Naive thymus-derived CD4-positive, alpha-beta T cell (primary cell): ENCODE measurements at places on chromosomes 7 and 10. TPM values are rescaled to one million over a fixed set of nuclear protein-coding genes. Genes with fewer than 3 reads are reported as not detected.

DNA sequence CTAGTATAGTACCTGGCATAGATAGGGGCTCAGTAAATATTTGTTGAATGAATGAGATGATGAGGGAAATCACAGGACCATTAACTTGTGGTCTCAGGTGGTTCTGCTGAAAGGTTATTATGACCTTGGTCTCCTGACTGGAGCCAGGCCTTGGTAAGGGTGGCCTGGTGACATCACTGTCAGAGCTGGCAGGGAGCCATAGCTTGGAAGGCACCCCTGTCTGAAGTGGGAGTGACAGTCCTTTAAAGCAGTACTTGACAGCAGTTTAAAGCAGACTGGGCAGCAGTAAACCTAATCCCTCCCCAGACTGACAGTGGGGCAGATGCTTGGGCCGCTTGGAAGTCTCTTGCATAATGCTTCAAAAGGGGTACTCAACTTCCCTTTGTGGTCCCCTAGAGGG is 13.4 kb downstream of the DPCD start:
- DNase-seq, result no peak
- no peak overlapping the region for H3K4me3 ChIP-seq
- no peaks in the 10 kb centered on the region for H3K4me1 ChIP-seq
- no peak overlapping the region for H3K27ac ChIP-seq
- H3K36me3 ChIP-seq, result peaks cover 12% of the 10 kb centered on the region

- H3K36me3 ChIP-seq, result no peaks in the 10 kb centered on the region
- no peak overlapping the region for H3K27ac ChIP-seq
- H3K27me3 ChIP-seq, result no peaks in the 10 kb centered on the region
- DNase-seq, result no peak
- H3K4me3 ChIP-seq, result no peak overlapping the region
These were observed 172.3 kb downstream of the CHRM2 start for GRCh38 chr7:137040745-137041144.

GRCh38 chr7:82029236-82029913 is 259.5 kb upstream of the HGF start:
- no peaks in the 10 kb centered on the region for H3K4me1 ChIP-seq
- DNase-seq, result no peak
- no peak overlapping the region for H3K27ac ChIP-seq
- no peaks in the 10 kb centered on the region for H3K36me3 ChIP-seq
- H3K4me3 ChIP-seq, result no peak overlapping the region
- H3K27me3 ChIP-seq, result no peaks in the 10 kb centered on the region

DNA sequence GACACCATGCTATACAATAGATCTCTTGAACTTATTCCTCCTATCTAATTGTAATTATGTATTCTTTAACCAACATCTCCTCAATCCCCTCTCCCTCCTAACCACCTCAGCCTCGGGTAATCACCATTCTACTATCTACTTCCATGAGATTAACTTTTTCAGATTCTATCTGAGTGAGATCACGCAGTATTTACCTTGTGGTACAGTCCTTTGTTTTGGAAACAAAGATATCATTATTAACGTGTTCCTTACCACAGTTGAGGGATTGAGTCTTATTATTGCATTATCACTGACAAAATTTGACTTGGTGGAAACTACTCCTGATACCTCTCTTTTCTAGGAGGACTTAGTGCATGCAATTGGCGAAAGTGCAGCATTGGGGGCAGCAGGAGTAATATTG is 26.0 kb upstream of the HYAL4 start:
- no peak overlapping the region for H3K4me3 ChIP-seq
- no peak overlapping the region for H3K27ac ChIP-seq
- H3K27me3 ChIP-seq, result no peaks in the 10 kb centered on the region
- H3K36me3 ChIP-seq, result no peaks in the 10 kb centered on the region

- no peak overlapping the region for H3K4me3 ChIP-seq
- no peaks in the 10 kb centered on the region for H3K36me3 ChIP-seq
- no peak overlapping the region for H3K27ac ChIP-seq
- H3K27me3 ChIP-seq, result no peaks in the 10 kb centered on the region
These were observed 120.9 kb upstream of the NAMPT start for GRCh38 chr7:106405697-106406141.

DNA sequence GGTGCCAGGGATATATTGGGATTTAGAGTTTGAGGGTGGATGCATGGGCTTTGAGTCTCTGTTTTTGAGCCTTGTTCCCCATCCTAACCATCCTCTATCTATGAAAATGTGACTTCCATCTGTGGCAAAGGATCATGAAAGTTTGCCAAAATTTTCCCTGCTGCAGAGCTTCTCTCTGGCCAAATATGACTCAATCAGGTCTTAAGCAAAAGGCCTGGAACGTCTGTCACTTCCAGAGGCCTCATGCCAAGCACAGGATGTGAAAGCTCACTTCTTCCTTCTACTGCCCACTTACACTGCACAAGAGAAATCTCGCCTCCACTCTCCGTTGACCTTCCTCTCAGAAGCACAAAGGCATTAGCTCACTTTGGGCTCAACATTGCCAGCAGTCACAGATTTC is 696.9 kb upstream of the NRP1 start:
- no peaks in the 10 kb centered on the region for H3K27me3 ChIP-seq
- H3K4me3 ChIP-seq, result no peak overlapping the region
- no peak overlapping the region for H3K27ac ChIP-seq
- no peaks in the 10 kb centered on the region for H3K36me3 ChIP-seq
- DNase-seq, result no peak

GRCh38 chr10:59770689-59771088 is 17.4 kb upstream of the MRLN start:
- H3K4me1 ChIP-seq, result no peaks in the 10 kb centered on the region
- no peaks in the 10 kb centered on the region for H3K27me3 ChIP-seq
- no peak overlapping the region for H3K4me3 ChIP-seq
- H3K27ac ChIP-seq, result no peak overlapping the region
- no peak for DNase-seq
- H3K36me3 ChIP-seq, result no peaks in the 10 kb centered on the region

GRCh38 chr10:129025787-129026186 is 441.3 kb upstream of the MGMT start:
- H3K27me3 ChIP-seq, result no peaks in the 10 kb centered on the region
- no peaks in the 10 kb centered on the region for H3K36me3 ChIP-seq
- H3K27ac ChIP-seq, result no peak overlapping the region
- no peak overlapping the region for H3K4me3 ChIP-seq
- DNase-seq, result no peak

DNA sequence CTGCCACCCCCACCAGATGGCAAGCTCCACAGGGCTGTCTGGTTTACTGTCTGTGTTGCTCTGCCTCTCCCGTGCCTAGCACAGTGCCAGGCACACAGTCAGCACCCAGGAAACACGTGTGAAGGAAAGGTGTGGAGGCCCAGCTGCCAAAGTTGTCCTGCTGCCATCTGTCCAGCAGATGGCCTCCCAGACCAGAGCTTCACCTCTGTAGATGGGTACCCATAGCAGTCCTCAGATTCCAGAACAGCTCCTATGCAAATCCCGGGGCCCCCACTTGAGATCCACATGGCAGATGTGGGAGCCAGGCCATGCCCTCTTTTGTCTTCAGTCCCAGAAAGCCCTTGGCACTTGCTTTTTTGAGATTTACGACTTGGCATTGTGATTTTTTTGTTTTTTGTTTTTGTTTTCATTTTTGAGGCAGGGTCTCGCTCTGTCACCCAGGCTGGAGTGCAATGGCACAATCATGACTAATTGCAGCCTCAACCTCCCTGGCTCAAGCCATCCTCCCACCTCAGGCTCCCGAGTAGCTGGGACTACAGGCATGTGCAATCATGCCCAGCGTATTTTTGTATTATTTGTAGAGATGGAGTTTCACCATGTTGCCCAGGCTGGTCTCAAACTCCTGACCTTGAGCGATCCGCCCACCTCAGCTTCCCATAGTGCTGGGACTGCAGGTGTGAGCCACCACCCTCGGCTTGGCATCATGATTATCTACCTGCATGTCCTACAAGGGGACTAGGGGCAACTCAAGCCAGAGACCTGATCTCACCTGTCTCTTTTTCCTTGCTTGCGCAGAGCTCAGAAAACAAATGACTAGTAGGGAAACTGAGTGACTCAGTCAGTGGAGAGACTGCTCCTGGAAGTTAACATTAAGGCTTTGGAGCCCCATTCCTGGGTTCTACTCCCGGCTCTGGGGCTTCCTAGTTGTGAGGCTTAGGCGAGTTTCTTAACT is 16.9 kb upstream of the PALD1 start:
- peak; percentile 47 for DNase-seq
- no peaks in the 10 kb centered on the region for H3K36me3 ChIP-seq
- H3K27me3 ChIP-seq, result no peaks in the 10 kb centered on the region
- H3K4me1 ChIP-seq, result no peaks in the 10 kb centered on the region
- no peak overlapping the region for H3K4me3 ChIP-seq

DNA sequence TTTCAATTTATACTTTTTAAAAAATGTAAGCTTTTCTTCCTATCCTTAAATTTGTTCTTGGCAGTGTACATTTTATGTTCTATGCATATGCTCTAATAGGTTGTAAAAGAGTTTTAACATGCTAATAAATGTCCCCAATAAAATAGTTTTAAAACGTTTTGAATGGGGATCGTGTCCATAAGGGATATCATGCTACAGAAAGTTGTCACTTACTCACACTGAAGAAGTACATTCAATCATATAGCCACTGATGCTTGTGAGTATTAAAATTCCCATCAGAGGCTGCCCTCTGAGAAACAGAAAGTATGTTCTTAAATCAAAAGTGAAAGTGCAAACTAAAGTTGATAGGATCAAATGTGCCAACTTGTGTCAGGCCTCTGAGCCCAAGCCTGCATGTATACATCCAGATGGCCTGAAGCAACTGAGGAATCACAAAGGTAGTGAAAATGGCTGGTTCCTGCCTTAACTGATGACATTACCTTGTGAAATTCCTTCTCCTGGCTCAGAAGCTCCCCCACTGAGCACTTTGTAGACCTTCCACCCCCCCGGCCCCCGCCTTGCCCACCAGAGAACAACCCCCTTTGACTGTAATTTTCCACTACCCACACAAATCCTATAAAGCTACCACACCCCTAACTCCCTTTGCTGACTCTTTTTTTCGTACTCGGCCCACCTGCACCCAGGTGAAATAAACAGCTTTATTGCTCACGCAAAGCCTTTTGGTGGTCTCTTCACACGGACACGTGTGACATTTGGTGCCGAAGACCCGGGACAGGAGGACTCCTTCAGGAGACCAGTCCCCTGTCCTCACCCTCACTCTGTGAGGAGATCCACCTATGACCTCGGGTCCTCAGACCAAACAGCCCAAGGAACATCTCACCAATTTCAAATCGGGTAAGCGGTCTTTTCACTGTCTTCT is 877 bp upstream of the NOD1 start:
- H3K4me3 ChIP-seq, result peak overlapping the region; percentile 64
- peaks cover 3% of the 10 kb centered on the region for H3K36me3 ChIP-seq
- DNase-seq, result peak; percentile 25
- H3K27ac ChIP-seq, result peak overlapping the region; percentile 80

The BTBD16 gene
- total RNA-seq, result not detected

The SPDYE5 gene
- 0.24 TPM for total RNA-seq

The LMTK2 gene
- 29.1 TPM for total RNA-seq
